ENCODE measurements at places on chromosomes 5 and 9.

- DNase-seq = no peak
Observed at GRCh38 chr9:122941582-122942234, 888 bp downstream of the RABGAP1 start.

DNA sequence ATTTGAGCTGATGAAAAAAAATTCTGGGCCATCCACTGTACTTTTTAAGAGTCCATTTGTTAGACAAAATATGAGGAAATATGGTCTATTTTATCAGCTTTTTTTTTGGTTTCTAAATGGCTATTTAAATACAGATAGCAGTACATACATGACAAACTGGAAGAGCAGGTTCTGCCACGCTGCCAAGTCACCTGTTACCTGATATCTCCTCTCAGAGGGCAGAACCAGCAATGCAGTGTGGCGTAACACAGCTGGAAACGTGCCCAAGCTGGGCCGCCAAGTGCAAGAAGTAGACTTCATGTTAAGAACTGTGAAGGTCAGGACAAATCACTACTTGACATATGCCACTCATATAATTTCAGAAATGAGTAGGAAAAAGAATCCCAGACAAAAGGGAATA, 8.1 kb downstream of the MCIDAS start:
- no peak for DNase-seq

DNA sequence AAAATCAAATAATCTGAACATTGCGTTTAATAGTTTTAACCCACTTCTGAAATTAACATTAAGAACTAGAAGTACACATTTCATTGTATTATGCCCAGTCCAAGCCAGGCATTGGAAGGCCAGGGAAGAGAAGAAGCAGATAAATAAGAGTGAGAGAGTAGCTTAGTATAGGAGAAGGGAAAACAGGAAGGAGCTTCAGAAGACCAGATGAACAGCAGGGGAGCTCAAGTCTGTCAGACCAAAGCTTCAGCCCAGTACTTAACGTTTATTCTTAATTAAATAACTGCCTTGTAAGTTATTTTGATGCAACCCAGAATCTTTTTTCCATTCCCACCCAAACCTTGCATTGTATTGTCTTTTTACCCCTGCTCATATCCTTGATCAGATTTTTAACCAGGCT, 11.5 kb upstream of the FAM120AOS start:
- DNase-seq = no peak

GRCh38 chr9:5622016-5622415, 6.9 kb upstream of the RIC1 start:
- DNase-seq = no peak

GRCh38 chr5:67240846-67241245, 44.2 kb upstream of the CD180 start:
- DNase-seq = no peak

DNA sequence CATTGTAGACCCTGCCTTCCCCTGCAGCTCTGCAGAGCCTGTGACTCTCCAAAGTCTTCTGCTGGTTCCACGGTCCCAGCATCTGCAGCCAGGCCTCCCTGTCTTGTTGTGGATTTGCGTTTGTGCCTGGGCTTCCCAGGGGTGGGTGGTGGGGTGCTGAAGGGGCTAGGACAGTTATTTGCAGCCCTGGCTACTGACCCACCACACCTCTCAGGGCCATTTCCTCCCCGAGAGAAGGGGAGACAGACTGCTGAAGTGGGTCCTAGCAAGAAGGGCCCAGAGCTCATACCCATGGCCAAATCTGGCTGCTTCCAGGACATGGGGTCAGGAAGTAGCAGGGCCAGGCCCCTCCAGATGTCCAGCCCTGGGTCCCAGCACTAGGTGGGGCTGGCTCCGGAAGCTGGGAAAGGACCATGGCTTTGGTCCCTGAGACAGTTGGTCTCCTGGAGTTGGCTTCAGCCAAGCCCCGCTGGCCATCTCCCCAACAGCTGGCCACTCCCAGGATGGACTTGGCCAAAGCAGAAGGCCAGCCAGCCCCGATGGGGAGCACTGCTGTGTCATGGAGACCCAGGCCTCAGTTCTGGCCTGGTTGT, 26.3 kb downstream of the GSN start:
- DNase-seq = no peak

- DNase-seq = no peak
Observed at GRCh38 chr9:14030375-14031059, 283.4 kb downstream of the NFIB start.

GRCh38 chr5:112907166-112907631, 14.8 kb downstream of the REEP5 start:
- DNase-seq = no peak

- DNase-seq = no peak
Observed at GRCh38 chr5:73307645-73308355, 134.8 kb downstream of the TMEM174 start.
